ENCODE measurements at places on chromosomes 6 and 20. TPM values are rescaled to one million over a fixed set of nuclear protein-coding genes. Genes with fewer than 3 reads are reported as not detected.

The TXLNB gene
- 166 TPM for total RNA-seq

The TFAP2B gene
- total RNA-seq: not detected

DNA sequence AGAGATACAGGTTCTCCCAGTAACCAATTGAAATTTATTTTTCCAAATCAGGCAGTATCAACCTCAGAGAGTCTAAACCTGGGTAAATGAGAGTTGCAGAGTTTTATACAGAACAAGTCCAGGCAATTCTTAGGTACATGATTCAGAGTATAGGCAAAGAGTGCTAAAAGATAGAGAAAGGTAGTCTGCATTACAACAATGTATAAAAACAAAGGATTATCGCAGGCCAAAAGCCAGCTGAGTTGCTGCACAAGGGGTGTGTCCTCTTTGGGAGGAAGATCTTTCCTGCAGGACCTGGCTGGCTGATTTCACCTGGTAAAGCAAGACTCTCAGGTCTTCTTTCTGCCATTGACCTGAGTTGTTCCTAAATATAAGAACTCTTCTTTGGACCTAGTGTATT is 48.9 kb upstream of the ECHDC1 start:
- no peak for DNase-seq

DNA sequence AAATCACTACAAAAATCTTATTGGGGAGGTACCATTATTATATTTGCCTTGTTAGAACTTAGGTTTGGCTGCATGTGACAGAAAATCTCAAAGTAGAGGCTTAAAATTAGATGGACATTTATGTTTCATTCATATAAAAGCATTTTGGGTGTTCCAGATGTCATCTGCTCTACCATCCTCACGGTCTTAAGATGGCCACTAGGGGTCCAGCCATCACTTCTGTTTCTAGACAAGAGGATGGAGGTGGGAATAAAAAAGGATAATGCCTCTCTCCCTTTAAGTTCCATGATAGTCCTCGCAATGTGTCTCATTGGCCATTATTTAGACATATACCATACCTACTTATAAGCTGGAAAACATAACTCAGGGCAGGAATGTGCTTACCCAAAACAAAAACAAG is 929.5 kb downstream of the KIF16B start:
- DNase-seq: no peak

DNA sequence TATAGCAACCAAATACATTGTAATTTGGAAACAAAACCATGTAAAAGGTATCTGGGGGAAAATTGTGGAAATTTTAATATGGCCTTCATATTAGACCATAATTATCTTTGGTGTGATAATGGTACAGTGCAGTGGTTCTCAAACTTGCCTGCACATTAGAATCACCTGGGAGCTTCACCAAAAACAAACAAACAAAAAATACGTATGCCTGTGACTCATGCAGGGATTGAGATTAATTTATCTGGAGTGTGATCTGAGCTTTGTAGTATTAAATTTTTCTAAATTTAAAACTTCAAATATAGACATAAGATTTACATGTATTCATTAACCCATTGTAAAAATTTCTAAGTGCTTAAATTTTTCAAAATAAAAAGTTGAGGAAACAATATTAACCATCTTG is 31.5 kb downstream of the ARHGAP18 start:
- no peak for DNase-seq
